ENCODE measurements at places on chromosomes 7 and 10. TPM values are rescaled to one million over a fixed set of nuclear protein-coding genes. Genes with fewer than 3 reads are reported as not detected.
A peak's percentile ranks its signal among the peaks of the same experiment; 100 is the strongest.

FGL2 gene
- total RNA-seq = not detected

- peaks cover 8% of the 10 kb centered on the region for H3K27me3 ChIP-seq
- no peaks in the 10 kb centered on the region for H3K36me3 ChIP-seq
- peak overlapping the region; percentile 95 for H3K4me3 ChIP-seq
- DNase-seq = no peak
- no peaks in the 10 kb centered on the region for H3K4me1 ChIP-seq
These were observed 561 bp downstream of the SHTN1 start for GRCh38 chr10:117004227-117005025.

DNA sequence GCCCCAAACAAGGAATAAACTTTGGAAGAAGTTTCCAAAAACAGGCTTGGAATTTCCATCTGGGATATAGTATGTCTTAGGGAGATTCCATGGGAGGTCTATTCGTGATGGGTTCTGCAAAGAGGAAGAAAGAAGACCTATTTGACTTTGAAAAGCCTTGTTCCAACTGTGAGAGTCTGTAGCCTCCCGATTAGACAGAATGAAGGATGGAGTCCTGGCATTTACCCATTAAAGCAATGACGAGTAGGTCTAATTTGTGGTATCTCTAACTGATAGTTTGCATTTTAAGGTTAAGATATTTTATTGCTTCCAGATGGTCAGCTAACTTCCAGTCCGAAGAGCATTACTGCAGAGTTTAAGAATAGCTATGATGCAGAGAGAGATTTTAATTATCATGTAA is 19.5 kb upstream of the GALNT17 start:
- H3K27me3 ChIP-seq = no peaks in the 10 kb centered on the region
- H3K4me1 ChIP-seq = no peaks in the 10 kb centered on the region
- no peaks in the 10 kb centered on the region for H3K36me3 ChIP-seq
- no peak for DNase-seq

DNA sequence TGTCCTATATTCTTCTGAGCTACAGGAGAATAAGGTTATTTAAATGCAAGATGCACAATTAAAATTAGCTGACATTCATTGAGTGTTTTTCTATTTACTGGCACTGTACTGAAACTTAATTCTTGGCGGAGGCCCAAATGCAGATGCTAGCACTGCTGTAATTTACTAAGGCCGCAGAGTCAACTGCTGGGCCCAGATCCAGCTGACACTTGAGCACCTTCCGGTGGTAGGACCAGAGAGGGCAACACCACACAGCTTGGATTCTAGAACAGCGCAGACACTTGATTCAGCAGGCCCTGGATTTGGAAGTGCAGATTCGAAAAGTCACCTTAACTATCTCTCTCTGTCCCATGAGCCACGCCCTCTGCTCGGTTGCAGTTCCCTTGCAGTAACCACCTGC is 228.6 kb upstream of the TMEM72 start:
- no peaks in the 10 kb centered on the region for H3K4me1 ChIP-seq
- H3K27ac ChIP-seq = no peak overlapping the region
- no peaks in the 10 kb centered on the region for H3K36me3 ChIP-seq
- no peaks in the 10 kb centered on the region for H3K27me3 ChIP-seq
- H3K4me3 ChIP-seq = no peak overlapping the region

GRCh38 chr10:102072673-102073527 is 7.8 kb downstream of the HPS6 start:
- 0 out of 2 replicates have a peak, but pooled peaks cover 2% of the 10 kb centered on the region for H3K4me1 ChIP-seq
- H3K27ac ChIP-seq = no peak overlapping the region
- no peak overlapping the region for H3K4me3 ChIP-seq
- DNase-seq = peak; percentile 94
- no peaks in the 10 kb centered on the region for H3K27me3 ChIP-seq

- DNase-seq = no peak
- H3K4me1 ChIP-seq = no peaks in the 10 kb centered on the region
- H3K4me3 ChIP-seq = no peak overlapping the region
- no peaks in the 10 kb centered on the region for H3K27me3 ChIP-seq
These were observed 112.5 kb downstream of the DOCK1 start for GRCh38 chr10:127017541-127018297.

CALML5 gene
- total RNA-seq = not detected

DNA sequence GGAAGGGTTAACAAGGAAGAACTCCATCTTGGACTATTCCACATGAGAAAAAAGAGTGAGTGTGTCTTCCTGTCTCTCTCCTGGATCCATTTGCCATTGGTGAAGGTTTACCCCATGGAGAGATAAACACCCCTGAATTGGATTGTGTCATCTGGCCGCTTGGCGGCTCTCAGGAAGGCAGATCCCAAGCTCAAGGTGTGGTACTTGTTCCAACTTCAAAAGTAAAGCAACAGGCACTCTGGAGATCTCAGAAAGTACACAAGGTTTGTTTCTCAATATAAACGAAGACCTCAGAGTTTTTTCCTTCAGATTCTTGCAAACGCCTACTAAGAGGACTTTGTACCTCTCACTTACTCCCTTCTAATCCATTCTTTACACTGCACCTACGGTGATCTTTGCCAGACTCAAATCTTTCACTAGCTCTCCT is 116.7 kb downstream of the REEP3 start:
- no peak for DNase-seq
- H3K27me3 ChIP-seq = no peaks in the 10 kb centered on the region
- H3K4me1 ChIP-seq = no peaks in the 10 kb centered on the region
- no peaks in the 10 kb centered on the region for H3K36me3 ChIP-seq
- no peak overlapping the region for H3K4me3 ChIP-seq

NPTX2 gene
- total RNA-seq = 14.0 TPM

CDK13 gene
- total RNA-seq = 49.5 TPM

- H3K27ac ChIP-seq = no peak overlapping the region
- no peaks in the 10 kb centered on the region for H3K4me1 ChIP-seq
- no peaks in the 10 kb centered on the region for H3K27me3 ChIP-seq
- no peak overlapping the region for H3K4me3 ChIP-seq
These were observed 133.3 kb downstream of the VTI1A start for GRCh38 chr10:112580267-112580666.

DNA sequence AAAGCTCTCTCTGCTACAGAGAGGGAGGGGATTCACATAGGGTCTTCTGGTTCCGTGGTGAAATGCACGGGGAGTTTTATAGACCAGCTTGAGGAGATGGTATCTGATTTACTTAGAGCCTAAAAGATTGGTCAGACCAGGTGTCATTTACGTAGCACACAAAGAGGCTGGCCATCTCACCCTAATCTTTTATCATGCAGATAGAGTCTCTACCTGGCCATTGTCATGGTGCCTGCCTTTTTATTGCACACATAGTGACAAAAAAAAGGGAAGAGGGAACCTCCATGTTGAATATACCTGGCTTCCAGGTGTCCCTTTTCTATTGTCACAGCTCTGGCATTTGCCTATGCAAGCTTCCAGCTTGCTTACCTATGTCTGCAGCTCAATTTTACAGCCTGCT is 1456.1 kb downstream of the GATA3 start:
- H3K4me1 ChIP-seq = peaks cover 10% of the 10 kb centered on the region
- no peaks in the 10 kb centered on the region for H3K36me3 ChIP-seq
- no peak overlapping the region for H3K4me3 ChIP-seq
- no peaks in the 10 kb centered on the region for H3K27me3 ChIP-seq
- H3K27ac ChIP-seq = no peak overlapping the region
- DNase-seq = peak; percentile 5

GRCh38 chr10:112288486-112288885 is 5.3 kb downstream of the TECTB start:
- no peak for DNase-seq
- no peaks in the 10 kb centered on the region for H3K27me3 ChIP-seq
- no peak overlapping the region for H3K27ac ChIP-seq
- H3K4me3 ChIP-seq = no peak overlapping the region

DNA sequence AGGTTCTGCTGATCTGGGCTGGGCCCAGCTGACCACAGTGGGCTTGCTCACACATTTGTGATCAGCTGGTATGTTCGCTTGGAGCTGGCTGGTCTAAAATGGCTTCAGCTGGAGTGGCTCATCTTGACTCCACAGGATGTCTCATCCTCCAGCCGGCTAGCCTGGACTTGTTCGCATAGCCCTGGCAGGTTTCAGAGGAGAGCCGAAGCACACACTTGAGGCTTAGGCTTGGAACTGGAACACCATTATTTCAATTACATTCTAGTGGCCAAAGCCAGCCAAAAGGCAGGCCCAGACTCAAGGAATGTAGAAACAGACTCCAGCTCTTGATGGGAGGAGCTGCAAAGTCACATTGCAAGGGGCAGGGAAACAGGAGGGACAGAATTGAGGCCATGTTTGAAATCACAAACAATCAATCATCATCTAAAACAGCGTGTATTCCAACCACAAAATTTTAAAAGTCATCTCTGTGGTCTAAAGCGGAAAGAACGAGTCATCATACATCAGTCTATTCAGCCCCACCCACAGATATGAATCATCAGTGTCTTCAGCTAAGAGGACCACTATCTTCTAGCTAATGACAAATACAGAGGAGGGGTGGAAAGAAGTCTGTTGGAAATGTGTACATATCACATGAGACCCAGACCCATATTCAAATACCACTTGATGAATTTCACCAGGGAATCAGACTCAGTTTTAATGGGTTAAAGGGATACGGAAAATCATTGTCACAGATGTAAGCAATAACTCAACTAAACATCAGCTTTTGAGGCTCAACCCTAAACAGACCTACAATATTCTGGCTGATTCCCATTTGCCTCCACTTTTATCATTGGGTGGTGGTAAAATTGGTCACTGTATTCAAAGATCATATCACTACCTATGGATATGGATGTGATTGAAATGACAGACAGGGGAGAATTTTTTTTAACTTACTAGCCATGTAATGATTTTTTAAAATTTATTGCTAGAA is 139.0 kb upstream of the MKLN1 start:
- H3K4me1 ChIP-seq = peaks cover 19% of the 10 kb centered on the region
- no peaks in the 10 kb centered on the region for H3K27me3 ChIP-seq
- H3K27ac ChIP-seq = no peak overlapping the region
- no peak for DNase-seq
- H3K4me3 ChIP-seq = no peak overlapping the region
- no peaks in the 10 kb centered on the region for H3K36me3 ChIP-seq

MAGI2 gene
- 27.3 TPM for total RNA-seq

DNA sequence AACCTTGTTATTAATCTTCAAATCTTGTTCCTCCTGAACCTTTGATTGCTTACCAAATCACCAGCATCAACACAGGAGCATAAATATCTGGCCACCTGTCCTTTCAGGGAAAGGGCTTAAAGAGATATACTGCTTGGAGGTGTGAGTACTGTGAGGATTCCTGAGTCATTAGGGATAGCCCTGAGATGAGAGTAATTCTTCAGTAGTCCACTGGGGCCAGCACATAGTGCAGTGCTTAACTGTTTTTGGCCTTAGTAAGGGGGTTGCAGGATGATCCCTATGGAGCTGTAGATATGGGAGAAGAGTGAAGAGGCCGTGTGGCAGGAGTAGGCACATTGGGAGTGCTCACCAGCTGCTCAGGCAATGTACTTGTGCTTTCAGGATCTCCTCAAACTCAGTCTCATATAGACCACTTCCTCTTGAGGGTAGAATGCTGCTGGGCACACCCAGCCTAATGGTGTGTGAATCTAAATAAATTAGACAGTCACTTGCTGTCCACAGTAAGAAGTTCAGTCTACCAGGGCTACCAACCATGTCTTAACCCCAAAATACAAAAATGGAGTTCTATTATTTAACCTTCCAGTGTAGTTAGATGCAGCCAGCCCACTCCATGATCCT is 26.5 kb upstream of the GPR141 start:
- no peaks in the 10 kb centered on the region for H3K36me3 ChIP-seq
- no peak overlapping the region for H3K27ac ChIP-seq
- H3K4me1 ChIP-seq = no peaks in the 10 kb centered on the region

All from H1 (cell line).